Vagina (tissue), 2 donors: ENCODE measurements at places on chromosomes 16 and 17.

DNA sequence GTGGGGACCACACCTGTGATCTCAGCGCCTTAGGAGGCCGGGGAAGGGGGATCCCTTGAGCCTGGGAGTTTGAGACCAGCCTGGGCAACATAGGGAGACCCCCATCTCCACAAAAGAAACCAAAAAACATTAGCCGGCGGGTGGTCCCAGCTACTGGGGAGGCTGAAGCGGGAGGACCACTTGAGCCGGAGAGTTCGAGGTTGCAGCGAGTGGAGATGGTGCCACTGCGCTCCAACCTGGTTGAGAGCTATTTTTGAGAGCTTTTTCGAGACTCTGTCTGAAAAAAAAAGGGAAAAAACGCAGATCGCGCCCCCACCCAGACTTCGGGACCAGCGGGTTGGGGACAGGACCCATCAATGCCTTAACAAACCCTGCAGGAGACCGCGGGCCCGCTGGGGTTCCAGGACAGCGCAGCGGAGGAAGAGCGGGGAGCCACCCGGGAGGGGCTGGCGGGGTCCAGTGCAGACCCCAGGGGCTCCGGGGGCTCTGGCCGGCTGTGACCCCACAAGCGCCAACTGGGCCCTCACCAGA, 762 bp upstream of the BAIAP3 start:
- DNase-seq, result no peak

- DNase-seq, result no peak
Measured at GRCh38 chr17:66348584-66349165, 46.3 kb downstream of the PRKCA start.

- DNase-seq, result no peak
Measured at GRCh38 chr16:11180489-11180888, 75.5 kb downstream of the SOCS1 start.

GRCh38 chr16:70740914-70741782, 55.3 kb upstream of the MTSS2 start:
- DNase-seq, result no peak

DNA sequence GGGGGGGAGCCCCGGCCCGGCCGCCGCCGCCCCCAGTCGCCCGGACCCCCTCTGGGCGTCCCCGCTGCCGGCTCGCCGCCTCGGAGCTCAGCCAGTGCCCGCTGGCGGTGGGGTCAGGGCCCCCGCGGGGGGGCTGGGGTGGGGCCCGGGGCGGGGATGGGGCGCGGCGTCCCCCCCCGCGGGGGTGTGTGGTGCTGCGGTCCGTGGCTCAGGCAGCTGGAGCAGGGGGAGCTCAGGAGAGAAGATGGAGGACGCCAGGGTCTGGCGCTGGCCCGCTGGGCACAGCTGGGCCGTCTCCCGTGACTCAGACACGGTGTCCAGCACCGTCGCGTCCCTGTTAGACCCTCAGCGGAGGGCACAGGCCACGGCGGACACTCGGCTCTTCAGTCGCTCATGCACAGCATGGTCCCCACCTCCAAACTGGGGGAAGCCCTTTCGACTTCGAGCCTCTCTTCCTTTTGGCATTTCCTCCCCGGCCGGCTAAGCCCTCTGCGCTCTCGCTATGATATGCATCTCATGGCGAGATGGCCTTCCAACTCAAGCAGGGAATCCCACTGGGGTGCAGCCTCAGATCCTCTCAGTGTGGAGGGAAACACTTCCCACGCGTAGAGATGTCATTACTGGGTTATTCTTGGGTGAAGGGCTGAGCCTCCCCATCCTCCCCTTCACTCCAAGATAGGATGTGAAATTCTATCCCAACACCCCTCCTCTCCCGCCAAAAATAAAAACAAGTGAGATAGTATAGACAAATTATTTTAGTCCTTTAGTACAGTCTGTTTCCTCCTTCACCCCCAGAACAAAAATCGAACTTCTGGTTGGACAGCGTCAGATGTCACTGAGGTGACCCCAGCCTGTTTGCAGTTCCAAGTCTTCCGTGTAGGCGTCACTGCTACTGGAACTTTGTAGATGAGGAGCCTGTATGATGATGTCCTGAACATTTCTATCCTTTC, 522 bp upstream of the VEZF1 start:
- DNase-seq, result no peak

GRCh38 chr17:40242774-40243173, 23.7 kb downstream of the WIPF2 start:
- DNase-seq, result no peak
